ENCODE measurements at places on chromosomes 16 and 17.

DNA sequence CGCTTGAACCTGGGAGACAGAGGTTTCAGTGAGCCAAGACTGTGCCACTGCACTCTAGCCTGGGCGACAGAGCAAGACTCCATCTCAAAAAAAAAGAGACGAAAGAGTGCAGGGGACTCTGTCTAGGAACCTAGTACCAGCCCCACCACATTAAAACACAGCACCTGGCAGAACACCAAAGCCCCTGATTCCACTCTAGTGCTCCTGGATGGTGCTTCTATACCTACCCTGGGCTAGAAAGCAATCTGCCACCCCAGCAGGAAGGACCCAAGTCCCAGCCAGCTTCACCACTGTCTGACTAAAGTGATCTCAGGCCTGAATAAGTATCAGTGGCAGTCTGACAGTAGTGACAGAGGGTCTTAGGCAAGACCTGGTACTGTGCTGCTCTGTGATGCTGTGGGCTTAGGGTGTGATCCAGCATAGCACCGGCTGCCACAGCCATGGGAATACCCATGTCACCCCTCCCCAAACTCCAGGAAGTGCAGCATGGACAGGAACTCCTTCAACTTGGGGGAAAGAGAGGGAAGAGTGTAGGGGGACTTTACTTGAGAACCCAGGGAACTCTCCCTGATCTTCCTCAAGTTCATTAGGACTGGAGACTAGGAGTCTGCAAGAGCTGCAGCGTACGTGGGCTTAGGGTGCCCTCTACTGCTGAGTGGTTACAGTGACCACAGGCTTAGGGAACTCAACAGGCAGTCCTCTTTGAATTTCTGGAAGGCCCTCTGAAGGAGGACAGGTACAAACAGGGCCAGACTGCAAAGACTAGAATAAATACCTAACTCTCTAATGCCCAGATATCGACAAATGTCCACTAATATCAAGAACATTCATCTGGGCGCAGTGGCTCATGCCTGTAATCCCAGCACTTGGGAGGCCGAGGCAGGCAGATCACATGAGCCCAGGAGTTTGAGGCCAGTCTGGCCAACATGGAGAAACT, 30.0 kb upstream of the RNF43 start:
- no peak for DNase-seq

GRCh38 chr16:3999479-4000325, 116.5 kb downstream of the ADCY9 start:
- DNase-seq = peak; percentile 89

DNA sequence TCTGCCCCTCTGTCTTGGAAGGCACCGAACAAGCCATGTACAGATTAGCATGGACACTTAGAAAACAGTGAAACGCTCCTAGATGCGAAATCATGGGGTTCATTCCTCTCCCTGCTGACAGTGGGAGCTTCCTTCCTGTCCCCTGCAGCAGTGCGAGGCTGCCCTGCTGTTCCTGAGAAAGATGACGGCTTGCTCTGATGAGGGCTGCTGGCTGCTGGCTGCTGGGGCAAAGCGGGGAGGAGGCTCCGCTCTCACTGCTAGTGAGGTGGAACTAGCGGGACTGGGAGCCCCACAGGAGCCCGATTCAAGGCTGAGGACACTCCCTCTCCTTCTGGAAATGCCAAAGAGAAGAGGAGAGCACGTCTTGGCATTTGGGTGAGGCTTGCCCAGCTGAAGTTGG, 25.9 kb upstream of the CACNG4 start:
- no peak for DNase-seq

DNA sequence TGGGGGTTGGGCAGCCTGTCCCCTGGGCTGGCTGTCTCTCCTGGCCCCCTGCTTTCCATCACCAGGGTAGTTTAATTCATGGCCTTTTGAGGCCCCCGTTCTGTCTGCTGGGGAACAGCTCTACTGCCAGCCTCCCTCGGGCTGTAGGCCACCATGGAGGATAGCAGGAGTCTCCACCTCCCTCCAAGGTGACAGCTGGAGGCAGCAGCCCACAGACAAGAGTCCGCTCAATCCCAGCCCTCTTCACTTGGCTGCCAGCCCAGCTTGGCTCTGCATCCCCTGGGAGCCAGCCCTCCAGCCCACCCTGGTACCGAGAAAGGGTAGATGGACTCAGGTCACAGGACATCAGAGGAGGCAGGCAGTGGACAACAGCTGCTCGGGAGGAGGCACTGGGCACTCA, 194.6 kb upstream of the SDK2 start:
- no peak for DNase-seq

GRCh38 chr16:12439399-12440227, 364.1 kb downstream of the CPPED1 start:
- no peak for DNase-seq

DNA sequence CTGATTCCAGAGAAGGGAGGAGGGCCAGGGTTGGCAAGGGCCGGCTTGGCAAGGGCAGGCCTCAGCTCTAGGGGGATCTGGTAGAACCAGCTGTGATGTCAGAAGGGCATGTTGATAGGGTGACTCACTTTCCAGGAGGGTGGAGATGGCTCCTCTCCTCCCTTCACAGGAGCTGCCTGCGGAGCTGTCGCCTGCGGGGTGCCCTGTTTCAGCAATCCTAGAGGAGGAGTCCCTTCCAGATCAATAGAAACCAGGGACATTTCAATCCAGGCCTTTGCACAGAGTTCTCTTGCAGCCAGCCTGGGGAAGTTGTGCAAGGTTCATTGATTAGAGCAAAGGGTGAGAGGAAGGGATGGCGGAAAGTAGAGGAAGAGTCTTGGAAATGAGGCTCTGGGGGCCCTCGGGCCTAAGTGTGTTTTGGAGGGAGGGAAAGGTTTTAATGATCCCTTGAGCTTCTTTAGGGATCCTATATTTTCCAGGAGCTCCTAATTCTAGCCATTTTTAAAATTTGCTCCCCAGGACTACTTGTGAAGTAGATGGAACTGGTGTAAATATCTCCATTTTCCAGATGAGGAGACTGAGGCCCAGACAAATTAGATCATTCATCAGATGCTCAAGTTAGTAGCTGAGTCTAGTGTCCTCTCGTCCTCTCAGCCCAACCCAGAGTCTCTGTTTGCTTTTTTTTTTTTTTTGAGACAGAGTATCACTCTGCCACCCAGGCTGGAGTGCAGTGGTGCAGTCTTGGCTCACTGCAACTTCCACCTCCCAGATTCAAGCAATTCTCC, 24.8 kb upstream of the CSNK2A2 start:
- no peak for DNase-seq

- no peak for DNase-seq
These were observed 23.6 kb downstream of the SEZ6 start for GRCh38 chr17:28982131-28982793.

DNA sequence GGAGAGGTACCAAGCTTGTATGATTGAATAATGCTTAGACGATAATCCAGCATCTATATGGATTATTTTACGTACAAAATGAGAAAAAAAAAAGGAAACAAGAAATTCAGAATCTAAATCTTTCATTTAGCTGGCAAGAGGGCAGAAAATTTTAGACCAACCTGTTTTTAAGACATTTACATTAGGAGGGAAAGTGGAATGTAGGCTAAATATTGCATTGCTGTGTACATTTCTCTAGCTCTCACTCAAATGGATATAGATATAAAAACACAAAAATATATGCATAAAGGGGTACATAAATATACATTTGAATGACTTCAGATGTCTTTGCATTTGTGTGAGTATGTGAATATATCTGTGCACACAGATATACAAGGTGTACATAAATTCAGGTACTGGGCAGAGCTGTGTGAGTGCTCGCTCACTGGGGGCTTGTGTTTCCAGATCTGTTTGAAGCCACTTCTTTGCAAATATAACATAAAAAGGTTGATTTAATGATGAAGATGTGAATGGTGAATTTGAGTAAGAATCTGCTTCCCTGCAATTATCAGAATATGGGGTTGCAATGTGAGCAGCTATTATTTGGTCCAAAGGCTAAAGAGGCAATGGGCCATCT, 14.2 kb upstream of the ZFHX3 start:
- DNase-seq = no peak

GRCh38 chr17:28774206-28774605, 30.4 kb downstream of the TRAF4 start:
- no peak for DNase-seq

DNA sequence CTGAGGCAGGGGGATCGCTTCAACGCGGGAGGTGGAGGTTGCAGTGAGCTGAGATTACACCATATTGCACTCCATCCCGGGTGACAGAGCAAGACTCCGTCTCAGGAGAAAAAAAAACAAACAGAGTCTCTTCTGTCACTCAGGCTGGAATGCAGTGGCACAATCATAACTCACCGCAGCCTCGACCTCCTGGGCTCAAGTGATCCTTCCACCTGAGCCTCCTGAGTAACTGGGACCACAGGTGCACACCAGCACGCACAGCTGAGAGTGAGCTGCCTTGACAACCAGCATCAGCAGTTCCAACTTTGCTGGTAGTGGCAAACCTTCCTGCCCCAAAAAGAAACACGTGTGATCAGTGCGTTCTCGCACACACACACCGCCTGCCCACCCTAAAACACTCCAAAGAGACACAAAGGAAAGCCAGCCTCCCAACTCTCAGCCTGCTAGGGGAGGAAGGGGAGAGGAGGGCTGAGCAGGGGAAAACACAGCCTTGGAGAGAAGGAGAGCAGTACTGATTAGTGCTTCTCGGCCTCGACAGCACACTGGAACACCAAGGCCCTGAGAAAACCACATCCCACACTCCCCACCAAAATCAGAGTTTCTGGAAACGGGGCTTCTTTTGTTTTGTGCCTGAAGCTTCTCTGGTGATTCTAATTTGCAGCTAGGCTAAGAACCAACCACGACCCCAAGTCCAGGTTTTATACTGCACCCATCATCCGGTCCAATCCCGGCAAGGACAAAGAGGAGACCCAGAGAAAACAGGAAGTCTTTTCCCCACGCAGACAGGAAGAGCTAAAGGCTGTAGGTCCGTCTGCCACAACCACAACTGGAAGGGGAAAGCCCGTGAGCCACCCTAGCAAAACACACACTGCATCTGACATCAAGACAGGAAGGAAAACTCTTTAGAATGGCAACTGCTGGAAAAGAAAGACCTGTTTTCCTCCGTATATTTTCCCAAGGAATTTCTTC, 28.8 kb downstream of the ZCCHC14 start:
- DNase-seq = no peak

DNA sequence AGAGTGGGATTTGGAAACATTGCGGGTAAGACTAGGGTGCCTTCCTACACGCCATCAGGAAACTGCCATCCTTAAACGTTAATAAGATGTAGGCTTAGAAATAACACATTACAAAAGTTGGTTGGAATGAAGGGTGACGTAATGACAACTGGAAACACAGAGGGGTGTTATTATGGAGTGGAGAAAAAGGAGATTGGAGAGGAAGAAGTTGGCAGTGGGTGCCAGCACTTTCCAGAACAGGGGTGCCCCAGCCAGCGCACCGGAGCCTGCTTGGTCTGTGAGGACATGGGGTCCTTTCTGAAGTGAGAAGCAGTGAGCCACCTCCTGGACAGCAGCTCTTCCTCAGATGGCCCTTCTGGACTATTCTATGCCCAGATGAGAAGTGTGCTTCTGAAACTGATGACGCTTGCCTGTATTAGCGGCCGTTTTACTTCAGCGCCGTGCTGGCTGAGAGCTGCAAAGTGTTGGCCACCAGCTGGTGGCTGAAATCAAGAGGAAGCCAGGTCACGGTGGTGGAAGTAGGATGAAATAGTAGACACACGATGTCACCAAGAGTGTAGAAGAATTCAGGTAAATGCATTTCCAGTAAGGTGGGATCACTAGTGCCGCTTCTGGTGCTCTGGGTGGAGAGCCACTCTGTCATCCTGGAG, 244.8 kb downstream of the NTN1 start:
- DNase-seq = no peak

GRCh38 chr17:9115214-9116191, 94.2 kb downstream of the NTN1 start:
- DNase-seq = peak; percentile 53

DNA sequence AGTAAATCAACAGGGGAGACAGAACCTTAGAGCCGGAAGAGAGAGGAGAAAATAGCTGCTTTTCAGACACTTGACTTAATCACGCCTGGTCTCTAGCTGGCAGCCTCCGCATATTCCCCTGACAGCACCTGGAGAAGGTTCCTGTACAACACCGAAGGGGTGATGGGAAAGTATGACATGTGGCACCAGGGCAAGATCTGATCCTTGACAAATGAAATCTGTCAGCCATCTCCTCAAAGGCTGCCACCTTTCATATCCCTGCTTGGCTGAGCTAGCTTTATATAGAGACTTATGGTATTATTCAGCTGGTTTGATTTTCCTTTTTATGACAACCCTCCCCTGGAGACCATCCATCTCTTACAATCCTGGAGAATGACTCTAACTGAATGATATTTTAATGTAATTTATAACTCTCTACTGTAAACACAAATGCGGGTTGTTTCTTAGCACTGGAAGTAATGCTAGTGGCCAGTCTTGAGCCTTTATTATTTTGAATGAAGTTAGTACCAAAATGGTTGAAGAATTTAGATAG, 1205.3 kb upstream of the CDH8 start:
- DNase-seq = no peak

DNA sequence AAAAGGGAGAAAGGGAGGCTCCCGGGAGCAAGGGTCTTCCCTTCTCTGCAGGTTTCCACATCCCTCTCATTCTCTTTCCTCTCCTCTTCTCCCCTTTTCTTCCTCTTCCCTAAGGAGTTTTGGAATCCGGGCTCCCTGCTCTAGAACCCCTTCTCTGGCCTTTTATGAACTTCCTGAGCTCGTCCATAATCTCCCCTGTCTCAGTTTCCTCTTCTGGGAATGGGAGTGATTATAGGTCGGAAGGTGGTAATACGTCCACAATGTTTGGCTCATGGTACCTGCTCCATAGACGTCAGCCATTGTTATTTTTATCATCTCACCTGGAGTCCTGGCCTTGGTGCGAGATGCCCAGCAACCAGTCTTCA, 467 bp upstream of the EMP2 start:
- DNase-seq = no peak

- DNase-seq = no peak
These were observed 24.7 kb downstream of the UNKL start for GRCh38 chr16:1389762-1390161.

GRCh38 chr17:40433551-40434415, 9.5 kb upstream of the IGFBP4 start:
- DNase-seq = no peak

- no peak for DNase-seq
These were observed 172.8 kb upstream of the CHMP6 start for GRCh38 chr17:80818871-80819270.

Measured in ovary (tissue), 10 donors.